ENCODE measurements at places on chromosomes 6 and 20. TPM values are rescaled to one million over a fixed set of nuclear protein-coding genes. Genes with fewer than 3 reads are reported as not detected.

DNA sequence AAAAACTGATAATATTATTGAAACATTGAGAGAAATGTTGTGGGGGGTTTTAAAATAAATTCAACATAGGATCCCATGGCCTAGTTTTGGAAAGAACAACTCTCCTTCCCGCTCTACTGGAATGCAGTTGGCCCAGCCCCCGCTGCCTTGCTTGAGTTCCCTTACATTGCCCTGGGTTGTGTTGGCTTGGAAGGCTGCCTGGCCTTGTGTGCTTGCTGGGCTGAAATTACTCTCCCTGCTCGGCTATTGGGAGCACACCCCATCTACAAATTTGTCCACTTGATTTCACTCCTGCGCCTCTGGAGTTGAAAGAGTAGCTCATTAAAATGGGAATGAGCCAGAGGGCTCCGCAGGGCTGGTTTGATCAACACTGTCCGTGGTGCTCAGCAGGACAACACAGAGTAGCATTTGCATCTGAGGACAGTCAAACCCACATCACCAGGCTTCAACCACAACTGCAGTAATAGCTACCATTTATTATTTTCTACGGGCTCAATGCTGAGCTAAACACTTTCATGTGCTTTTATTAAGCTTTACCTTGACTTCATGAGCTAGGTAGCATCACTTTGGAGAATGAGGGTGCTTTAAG, 35.2 kb downstream of the DOK5 start:
- no peak overlapping the region for H3K4me3 ChIP-seq
- DNase-seq: no peak
- H3K36me3 ChIP-seq: no peaks in the 10 kb centered on the region
- no peak overlapping the region for H3K27ac ChIP-seq
- no peaks in the 10 kb centered on the region for H3K27me3 ChIP-seq
- no peaks in the 10 kb centered on the region for H3K4me1 ChIP-seq

DNA sequence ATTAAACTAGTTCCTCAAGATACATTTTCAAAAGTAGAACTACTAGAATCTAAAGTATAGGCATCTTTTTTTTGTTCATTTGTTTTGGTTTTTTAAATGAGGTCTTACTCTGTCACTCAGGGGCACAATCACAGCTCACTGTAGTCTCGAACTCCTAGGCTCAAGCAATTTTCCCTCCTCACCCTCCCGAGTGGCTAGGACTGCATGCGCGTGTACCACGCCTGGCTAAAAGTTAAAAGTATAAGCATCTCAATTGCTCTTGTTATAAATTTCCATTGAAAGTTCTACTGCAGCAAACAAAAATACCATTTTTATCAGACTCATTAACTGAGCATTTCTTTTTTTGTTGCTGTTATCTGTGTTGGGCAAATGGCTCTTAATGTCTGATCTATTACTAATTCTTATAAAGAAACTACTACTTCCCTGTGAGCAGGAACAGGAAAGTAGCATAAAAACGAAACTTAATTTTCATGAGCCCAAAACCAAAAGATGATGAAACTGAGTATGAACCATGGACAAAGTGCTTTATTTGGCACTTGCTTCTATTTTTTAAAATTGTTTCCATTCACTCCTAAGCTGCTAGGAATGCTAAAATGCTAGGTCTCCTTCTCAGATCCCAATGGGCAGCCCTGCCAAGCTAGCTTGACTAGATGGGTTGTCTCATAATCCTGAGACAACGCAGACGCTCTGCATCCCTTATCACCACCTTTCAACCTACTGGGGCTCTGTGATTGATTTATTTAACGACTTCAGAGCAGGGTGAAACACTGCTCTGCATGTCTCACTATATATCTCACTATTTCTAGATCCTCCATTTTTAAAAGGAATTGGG, 36.9 kb downstream of the TRPC4AP start:
- DNase-seq: no peak
- no peak overlapping the region for H3K4me3 ChIP-seq
- H3K36me3 ChIP-seq: no peaks in the 10 kb centered on the region
- no peaks in the 10 kb centered on the region for H3K27me3 ChIP-seq
- no peak overlapping the region for H3K27ac ChIP-seq

DNA sequence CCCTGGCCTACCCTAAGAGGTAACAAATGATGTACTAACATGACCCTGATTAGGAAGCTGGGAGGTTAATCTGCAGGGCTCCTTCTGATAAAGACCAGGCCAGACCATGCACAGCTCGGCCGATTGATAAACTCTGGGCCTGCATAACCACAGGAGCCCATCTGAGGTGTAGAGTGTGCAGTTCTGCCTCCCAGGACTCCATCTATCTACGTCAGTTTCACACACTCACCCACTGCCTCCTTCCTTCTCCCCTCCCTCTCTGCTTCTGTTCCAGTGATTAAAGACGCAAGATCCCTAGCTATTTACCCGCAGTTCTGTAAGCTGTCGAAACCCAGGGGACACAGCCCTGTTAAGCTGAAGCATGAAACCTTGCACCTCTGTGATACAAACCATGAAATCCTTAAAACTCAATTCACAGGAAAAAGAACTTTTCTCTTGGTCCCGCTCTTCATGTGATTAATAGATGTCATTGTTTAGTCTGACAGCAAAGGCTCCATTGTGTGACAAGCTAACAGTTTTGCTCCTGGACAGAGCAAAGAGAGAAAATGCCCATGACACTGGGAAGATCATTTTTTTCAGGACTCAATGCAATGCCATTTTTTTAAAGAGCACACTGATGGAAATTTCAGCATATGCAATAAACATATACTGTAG, 470.6 kb downstream of the MAFB start:
- no peaks in the 10 kb centered on the region for H3K36me3 ChIP-seq
- no peak overlapping the region for H3K4me3 ChIP-seq
- no peak for DNase-seq
- H3K4me1 ChIP-seq: no peaks in the 10 kb centered on the region
- H3K27me3 ChIP-seq: no peaks in the 10 kb centered on the region

DNA sequence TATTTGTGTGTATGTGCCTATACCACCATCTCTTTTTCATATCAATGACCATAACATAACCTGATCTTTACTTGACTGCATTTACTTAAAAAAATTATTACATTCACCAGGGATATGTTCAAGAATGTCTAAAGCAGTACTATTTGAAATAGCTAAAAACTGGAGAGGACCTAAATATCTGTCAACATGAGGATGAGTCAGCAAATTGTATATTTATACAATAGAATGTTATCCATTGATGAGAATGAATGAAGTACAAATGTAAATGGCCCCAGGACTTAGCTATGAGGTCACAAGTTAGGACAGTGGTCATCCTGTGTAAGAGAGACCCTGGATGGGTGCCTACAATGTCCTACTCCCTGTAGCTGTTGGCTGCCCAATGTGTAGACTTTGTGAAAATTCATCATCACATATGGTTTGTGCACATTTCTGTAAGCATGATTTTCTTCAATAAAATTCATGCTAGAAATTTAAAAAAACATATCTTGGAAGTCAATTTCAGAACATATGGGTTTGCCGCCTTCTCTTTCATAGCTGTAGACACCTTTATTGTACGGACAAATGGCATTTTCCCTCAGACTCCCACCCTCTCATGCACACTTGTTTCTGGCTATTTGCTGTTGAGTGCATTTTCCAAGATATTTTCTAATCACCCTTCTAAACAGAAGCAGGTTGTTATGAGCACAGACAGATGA, 202.4 kb downstream of the CDH26 start:
- no peak overlapping the region for H3K27ac ChIP-seq
- H3K36me3 ChIP-seq: no peaks in the 10 kb centered on the region
- H3K4me3 ChIP-seq: no peak overlapping the region
- no peak for DNase-seq
- no peaks in the 10 kb centered on the region for H3K27me3 ChIP-seq
- H3K4me1 ChIP-seq: no peaks in the 10 kb centered on the region

DNA sequence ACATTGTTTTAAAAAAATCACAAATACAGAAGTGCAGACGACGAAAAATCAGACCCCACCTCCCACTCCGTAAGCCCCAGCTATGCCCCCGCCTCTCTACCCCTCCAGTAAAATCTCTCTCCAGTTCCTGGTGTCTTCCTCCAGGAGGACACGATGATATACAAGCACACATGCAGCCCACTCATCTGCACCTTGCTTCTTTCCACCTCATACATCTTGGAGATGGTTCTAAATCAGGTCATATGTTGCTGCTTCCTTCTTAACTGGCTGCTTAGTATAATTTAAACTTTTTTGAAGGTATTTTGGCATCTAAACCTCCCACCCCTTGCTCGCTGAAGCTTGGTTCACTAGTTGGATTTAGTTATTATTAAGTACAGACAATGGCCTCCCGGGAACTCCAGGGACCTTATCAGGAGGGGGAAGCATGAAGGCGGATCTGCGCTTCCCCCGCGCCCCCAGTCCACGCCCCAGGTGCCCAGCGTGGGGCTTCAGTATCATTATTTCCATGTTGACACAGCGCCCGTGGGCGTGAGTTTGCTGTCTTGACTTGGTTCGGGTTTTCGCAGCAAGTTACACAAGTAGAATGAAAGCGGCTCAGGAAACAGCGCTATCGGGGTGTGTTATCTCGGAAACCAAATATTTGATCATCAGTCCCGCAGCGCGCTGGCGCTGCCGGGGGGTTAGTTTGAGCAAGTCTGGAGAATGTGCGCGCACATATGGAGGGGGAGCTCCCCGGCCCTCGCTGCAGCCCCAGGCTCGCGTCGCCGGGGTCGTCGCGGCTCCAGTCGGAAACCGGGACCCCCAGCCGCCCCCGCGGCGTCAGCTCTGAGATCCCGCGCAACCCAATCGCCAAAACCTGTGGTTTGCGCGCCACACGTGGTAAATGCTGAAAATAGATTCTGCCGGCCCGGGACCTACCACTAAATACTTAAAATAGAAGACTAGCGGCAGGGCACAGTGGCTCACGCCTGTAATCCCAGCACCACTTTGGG, 2.3 kb downstream of the BMP7 start:
- H3K36me3 ChIP-seq: no peaks in the 10 kb centered on the region
- H3K27ac ChIP-seq: peak overlapping the region; percentile 65
- peak overlapping the region; percentile 37 for H3K4me3 ChIP-seq

- no peak overlapping the region for H3K4me3 ChIP-seq
- H3K27ac ChIP-seq: no peak overlapping the region
- H3K27me3 ChIP-seq: no peaks in the 10 kb centered on the region
- no peak for DNase-seq
- H3K36me3 ChIP-seq: no peaks in the 10 kb centered on the region
- no peaks in the 10 kb centered on the region for H3K4me1 ChIP-seq
Observed at GRCh38 chr6:158389193-158389919, 77.1 kb downstream of the TULP4 start.

- peak overlapping the region; percentile 83 for H3K4me3 ChIP-seq
- no peak for DNase-seq
- H3K4me1 ChIP-seq: peaks cover 47% of the 10 kb centered on the region
- H3K27me3 ChIP-seq: no peaks in the 10 kb centered on the region
- peak overlapping the region; percentile 98 for H3K27ac ChIP-seq
- no peaks in the 10 kb centered on the region for H3K36me3 ChIP-seq
Observed at GRCh38 chr20:31721408-31722256, 1.0 kb downstream of the BCL2L1 start.

DNA sequence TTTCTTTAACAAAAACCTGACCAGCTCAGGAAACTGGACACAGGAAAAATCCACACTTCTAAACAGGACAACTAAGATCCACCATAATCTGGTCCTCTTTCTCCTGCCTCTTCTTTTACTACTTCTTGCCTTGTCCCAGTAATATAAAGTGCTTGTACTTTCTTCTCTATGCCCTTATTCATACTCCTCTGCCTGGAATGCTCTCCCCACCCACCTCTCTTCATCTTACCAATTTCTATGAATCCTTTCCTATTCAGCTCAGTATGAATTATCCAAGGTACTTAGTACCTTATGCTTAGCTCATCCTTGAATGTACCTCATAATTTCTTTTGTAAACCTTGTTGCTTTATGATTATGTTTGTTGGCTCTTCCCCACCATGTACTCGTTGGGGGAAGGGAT, 159.4 kb downstream of the CDK19 start:
- no peak overlapping the region for H3K4me3 ChIP-seq
- H3K36me3 ChIP-seq: no peaks in the 10 kb centered on the region
- no peaks in the 10 kb centered on the region for H3K27me3 ChIP-seq
- no peak for DNase-seq

DNA sequence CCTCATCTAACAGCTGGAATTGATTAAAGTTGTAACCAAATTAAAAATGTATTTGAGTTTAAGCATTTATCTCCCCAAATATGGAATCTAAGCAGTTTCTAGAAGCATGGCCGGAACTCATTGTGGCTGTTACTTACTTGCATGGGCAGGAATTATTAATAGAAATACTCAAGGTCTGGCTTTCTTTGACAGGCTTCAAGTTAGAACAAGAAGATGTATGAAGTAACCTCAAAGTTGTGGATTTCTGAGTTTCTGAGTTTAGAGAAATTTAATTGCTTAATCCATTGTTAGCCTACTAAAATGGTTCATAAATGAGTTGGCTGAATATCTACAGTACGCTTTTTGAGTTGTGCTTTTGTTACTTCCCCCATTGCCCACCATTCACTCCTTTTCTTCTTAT, 7.7 kb downstream of the CARMIL1 start:
- H3K36me3 ChIP-seq: no peaks in the 10 kb centered on the region
- no peaks in the 10 kb centered on the region for H3K4me1 ChIP-seq
- DNase-seq: no peak
- no peaks in the 10 kb centered on the region for H3K27me3 ChIP-seq
- no peak overlapping the region for H3K4me3 ChIP-seq

DNA sequence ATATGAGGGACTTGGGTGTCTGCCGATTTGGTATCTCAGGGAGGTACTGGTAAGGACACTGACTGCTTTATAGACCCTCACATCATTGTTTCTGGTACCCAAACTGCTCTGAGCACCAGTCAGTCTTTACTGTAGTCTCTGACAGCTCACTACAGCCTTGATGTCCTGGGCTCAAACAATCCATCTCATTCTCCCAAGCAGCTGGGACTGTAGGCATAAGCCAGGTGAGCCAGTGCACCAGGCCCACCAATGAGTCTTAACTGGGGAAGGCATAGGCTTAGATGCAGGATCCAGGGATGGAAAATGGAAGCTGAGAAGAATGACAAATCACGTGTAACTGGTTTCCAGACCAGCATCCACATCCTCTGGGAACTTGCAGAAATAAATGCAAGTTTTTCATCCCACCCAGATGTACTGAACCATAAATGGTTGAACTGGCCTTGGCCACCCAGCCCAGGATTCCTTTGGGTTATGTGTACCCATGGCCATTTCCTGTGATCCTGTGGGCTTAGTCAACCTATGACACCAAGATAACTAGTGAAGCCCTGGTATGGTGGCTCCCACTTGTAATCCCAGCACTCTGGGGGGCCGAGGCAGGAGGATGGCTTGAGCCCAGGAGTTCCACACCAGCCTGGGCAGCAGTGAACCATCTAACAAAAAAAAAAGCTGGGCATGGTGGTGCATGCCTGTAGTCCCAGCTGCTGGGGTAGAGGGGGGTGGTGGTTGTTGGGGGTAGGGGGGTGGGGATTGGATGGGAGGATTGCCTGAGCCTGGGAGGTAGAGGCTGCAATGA, 5.8 kb downstream of the TUBB start:
- no peak overlapping the region for H3K4me3 ChIP-seq
- H3K4me1 ChIP-seq: no peaks in the 10 kb centered on the region
- peak overlapping the region; percentile 55 for H3K27ac ChIP-seq
- DNase-seq: no peak

WFDC10B gene
- total RNA-seq: 0.84 TPM

RWDD1 gene
- total RNA-seq: 37.8 TPM

B3GALT4 gene
- total RNA-seq: 7.5 TPM

ARG1 gene
- not detected for total RNA-seq

ERVFRD-1 gene
- total RNA-seq: 0.42 TPM

TFB1M gene
- total RNA-seq: 21.4 TPM

GTSF1L gene
- not detected for total RNA-seq

ANKRD6 gene
- total RNA-seq: 12.2 TPM

TSHZ2 gene
- 33.7 TPM for total RNA-seq
